ENCODE measurements at places on chromosomes 3 and 15.

DNA sequence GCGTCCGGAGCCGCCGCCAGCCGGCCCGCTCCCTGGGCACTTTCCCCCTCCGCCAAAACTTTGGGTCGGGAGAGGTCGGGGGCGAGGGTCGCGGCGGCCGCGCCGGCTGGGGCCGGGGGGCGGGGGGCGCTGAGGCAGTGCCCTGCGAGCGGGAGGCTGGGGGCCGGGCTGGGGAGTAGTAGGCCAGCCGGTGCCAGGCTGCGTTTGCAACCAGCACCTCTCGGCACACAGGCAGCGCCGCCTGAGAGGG lies 452 bp downstream of the BBX start:
- no peak for DNase-seq

- no peak for DNase-seq
Measured at GRCh38 chr3:44132061-44132460, 109.6 kb upstream of the TOPAZ1 start.

GRCh38 chr3:71389191-71389590 lies 194.3 kb downstream of the FOXP1 start:
- DNase-seq = no peak

- DNase-seq = no peak
Measured at GRCh38 chr3:64830681-64831080, 142.9 kb upstream of the ADAMTS9 start.

GRCh38 chr3:52182196-52182595 lies 15.8 kb upstream of the ALAS1 start:
- no peak for DNase-seq

DNA sequence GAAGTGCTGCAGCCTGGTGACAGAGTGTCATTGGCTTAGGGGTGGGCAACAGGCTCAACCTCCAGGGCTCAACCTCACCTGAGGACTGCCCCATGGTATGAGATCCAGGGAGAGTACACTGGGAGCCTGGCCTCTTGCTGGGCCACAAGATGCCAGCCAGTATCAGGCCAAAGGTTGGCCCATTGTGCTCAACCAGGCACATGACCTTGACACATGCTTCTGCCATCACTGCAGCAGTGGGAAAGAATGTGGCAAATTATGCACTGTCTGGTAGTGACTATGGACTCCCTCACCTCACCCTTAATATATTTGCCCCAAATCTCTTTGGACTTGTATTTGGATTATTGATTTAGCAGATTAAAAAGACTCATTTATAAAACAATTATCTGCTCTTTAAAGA lies 233.9 kb upstream of the GOLGA6L4 start:
- DNase-seq = no peak

DNA sequence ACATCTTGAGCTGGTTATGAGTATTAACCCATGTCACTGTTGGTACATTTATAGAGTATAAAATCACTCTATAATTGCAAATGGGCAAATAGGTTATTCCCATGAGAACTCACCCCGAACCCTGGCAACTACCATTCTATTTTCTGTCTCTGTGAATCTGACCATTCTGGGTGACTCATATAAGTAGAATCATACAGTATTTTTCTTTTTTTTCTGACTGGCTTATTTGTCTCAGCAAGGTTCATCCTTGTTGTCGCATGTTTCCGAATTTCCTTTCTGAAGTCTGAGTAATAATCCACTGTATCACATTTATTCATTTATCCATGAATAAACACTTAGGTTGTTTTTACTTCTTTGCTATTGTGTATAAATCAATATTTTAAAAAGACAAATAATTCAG lies 59.9 kb upstream of the CHRM5 start:
- no peak for DNase-seq

DNA sequence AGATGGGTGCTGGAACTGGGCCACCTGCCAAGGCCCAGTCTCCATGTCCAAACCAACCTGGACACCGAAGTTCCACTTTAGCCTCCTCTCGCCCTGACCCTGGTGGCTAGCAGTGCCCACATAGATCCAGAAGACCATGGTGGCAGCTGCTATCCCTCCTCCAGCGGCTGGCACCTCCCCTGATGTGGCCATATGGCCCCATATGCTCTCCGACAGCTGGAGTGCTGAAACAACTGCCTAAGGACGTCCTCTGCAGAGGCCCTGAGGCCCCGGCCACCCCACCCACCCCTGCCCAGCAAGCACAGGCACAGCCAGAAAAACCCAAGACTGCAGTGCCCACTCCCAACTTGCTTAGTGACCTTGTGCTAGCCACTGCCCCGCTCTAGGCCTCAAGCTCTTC lies 182.3 kb upstream of the LINGO1 start:
- DNase-seq = no peak

DNA sequence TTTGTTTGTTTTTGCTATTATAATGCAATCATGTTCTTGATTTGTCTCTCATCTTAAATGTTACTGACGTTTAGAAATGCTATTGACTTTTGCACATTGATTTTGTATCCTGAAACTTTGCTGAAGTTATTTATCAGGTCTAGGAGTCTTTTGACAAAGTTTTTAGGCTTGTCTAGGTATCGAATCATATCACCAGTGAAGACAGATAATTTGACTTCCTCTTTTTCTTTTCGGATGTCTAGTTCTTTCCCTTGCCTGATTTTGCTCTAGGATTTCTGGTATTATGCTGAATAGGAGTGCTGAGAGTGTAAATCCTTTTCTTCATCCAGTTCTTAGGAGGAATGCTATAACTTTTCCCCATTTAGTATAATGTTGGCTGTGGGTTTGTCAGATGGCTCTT lies 719.7 kb upstream of the BCHE start:
- DNase-seq = no peak

DNA sequence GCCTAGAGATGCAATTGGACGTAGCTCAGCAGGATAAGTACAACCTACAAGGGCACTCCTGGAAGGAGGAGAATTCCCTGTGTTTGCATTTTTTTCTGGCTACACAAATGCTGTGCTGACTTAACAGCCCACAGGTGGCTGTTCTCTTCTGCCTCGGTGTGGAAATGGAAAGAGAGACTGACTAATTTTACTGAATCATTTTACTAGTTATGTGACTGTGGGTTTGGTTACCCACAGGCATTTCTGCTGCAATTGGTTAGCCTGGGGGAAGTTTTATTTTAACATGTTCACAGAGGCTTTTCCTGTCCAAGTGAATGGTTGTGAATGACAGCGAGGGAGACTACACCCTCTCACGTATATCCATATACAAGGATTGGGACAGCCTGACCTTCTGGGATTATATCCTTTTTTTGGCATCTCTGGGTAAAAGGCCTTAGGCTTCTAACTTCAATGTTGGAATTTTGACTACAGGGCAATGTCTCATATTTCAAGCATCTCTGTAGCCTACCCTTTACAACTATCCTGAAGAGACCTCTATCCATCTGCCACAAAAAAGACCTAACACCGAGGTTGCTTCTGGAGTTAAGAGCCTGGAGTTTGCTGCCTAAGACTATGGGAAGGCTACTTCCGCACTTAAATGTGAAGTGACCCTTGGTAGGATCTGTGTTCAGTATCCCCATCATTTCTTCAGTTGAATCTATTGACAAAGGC lies 67.2 kb upstream of the TP63 start:
- no peak for DNase-seq

DNA sequence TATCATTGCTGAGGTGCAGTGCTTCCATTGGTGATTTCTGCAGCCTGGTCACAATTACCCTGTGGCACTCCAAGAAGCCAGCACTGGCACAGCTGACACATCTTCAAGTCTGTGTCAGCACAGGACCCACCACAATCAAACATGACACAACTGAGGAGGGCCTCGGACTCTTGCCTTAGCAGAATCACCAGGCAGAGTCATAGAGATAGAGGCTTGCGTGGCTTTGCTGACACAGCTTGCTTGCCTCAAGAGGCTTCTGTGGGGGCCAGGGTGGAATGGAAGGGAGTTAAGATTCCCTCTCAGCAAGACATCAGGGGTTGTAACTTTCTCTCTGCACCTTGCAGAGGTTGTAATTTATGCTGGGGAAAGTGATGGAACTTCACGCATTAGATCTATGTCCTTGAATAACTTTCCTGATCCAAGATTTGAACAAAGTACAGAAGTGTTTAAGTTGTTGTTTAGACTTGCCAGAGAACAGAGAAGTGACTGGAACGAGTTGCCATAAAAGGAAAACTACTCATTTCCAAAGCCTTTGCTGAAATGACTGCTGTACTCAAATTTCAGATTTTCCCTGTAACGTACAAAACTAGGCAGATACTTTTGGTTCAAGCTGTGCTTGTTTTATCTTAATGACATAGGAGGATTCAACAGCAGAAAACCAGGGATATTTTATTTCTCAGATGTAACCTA lies 170.7 kb downstream of the DIPK2A start:
- no peak for DNase-seq

GRCh38 chr3:119401069-119401468 lies 62.3 kb downstream of the TMEM39A start:
- DNase-seq = no peak

- DNase-seq = no peak
Measured at GRCh38 chr15:100034191-100034590, 301.0 kb upstream of the LYSMD4 start.

- DNase-seq = no peak
Measured at GRCh38 chr3:175155172-175155571, 296.0 kb downstream of the NAALADL2 start.

- DNase-seq = peak; percentile 23
Measured at GRCh38 chr3:56783644-56784447, 17.9 kb downstream of the ARHGEF3 start.

GRCh38 chr3:127478922-127479321 lies 111.6 kb downstream of the TPRA1 start:
- DNase-seq = no peak

DNA sequence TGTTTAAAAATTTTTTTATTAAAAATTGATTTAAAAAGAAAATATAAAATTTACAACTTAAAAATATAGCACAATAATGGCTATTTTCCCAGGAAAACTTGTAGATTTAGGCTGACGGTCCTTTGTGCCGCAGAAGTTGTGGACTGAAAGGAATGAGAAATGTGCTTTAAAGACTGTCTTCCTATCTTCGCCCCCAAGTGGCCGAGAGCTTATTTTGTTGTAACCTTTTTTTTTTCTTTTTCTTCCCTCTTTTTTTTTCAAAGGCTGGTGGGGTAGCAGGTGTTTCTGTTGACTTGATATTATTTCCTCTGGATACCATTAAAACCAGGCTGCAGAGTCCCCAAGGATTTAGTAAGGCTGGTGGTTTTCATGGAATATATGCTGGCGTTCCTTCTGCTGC lies 15.5 kb downstream of the SLC25A26 start:
- no peak for DNase-seq

DNA sequence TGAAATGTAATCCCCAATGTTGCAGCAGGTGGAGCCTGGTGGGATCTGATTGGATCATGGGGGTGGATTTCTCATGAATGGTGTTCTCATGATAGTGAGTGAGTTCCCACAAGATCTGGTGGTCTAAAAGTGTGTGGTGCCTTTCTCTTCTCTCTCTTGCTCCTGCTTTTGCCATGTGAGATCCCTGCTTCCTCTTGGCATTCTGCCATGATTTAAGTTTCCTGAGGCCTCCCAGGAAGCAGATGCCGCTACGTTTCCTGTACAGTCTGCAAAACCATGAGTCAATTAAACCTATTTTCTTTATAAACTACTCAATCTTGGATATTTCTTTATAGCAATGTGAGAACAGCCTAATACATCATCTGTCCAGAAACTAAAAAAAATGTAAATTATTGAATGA lies 298.3 kb downstream of the MEX3B start:
- no peak for DNase-seq

- no peak for DNase-seq
Measured at GRCh38 chr3:72318504-72319193, 529.6 kb downstream of the SHQ1 start.

DNA sequence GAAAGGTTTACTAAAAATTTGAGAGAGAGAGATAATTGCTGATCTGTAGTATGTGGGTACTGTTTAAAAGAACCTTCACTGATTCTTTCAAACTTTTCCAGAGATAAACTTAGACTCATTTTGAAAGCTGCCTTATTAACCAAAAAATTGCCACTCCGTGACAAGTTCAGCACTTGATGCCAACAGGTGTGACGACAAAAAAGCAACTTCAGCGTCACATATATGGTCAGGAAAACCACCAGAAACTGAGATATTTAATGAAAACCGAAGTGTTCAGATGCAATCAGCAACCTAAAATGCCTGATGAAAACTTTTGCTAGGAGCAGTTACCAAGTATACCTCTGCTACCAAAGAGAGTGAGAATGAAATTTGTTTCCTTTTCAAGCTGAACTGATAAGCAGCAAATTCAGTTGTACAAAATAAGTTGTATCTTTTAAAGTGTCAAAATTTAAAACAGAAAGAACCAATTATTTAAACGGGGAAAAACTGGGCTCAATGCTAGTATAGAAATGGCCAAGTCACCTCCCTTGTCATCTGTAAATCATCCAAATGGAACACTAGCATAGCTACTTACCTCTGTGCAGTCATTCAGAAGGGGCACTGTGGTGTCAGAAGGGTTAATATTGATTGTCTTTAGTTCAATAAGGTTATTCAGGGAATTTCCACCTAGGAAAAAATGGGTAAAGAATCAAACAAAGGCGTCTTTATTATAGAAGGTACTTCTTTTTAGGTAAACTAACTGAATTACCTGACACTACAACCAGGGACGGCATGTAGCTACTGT lies 91.5 kb upstream of the OCA2 start:
- DNase-seq = no peak

- DNase-seq = peak; percentile 40
Measured at GRCh38 chr3:37967260-37967881, 23.2 kb upstream of the VILL start.

- no peak for DNase-seq
Measured at GRCh38 chr3:122031123-122031468, 9.0 kb upstream of the ILDR1 start.

DNA sequence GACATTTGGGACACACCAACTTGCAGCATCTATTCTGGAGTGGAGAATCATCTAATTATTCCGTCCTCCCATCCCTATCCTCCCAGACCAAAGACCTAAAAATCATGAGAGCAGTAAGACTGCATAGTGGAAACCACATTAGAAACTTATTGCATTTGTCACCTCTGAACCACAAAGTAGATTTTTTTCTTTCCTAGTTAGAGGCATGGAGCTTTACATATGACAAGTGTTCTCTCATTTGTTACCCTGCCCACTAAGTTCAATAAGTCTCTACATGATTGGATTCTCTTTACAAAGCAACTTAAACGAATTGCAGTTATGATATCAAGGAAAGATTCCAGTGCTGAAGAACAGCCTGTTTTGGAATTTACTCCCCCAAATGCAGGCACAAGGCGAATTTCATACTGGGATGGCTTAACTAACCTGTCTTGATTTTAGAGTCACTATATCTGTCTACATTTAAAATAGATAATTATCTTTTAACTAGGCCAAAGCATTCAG lies 42.3 kb upstream of the LRRFIP2 start:
- no peak for DNase-seq

GRCh38 chr15:93029836-93030429 lies 59.1 kb downstream of the RGMA start:
- DNase-seq = no peak

DNA sequence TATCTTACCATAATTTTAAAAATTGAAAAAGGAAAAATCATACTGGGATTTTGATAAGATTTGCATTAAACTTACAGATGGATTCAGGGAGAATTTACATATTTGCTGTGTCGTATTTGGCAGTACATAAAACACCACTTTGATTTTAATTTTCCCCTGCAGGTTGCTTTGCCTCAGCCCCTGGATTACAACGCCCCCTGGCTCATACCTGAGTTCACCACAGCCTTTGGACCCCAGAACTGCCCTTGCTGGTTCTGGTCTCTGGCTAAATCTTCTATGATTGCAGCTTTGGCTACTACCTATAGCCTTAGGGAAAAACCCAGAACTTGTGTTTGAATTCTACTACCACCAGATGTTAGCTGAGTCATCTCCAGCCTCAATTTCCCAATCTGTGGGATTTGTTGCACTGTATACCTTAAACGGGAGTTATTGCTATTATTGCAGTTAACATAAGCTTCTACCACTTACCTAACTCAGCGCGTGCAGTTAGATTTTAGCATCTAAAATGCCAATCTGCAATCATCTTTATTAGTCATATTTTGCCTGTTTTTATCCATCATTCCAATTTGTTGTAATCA lies 315.7 kb upstream of the GADL1 start:
- no peak for DNase-seq

All from hippocampal formation (tissue), 2 donors.